ENCODE measurements at places on chromosomes 3 and 15.
A peak's percentile ranks its signal among the peaks of the same experiment; 100 is the strongest.

DNA sequence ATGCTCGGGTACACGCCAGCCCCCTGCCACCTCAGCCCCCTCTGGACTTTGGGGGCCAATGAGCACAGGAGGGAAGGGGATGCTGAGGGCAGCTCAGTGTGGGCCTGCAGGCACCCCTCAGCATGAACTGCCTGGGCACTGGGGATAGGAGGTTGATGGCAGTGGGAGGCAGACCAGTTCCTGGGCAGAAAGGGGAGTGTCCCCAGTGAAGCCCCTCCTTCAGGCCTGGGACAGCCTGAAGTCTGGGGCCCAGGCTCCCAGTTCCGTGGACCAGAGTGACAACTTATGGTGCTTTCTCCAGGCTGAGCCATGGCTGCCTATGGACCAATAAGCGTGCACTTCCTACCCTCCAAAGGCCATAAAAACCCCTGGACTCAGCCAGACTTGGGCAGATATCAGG, 63.3 kb upstream of the IMPG2 start:
- no peak for DNase-seq

- no peak for DNase-seq
Observed at GRCh38 chr3:55765906-55766701, 279.0 kb upstream of the WNT5A start.

GRCh38 chr3:99128235-99128634, 226.7 kb upstream of the DCBLD2 start:
- DNase-seq, result no peak

GRCh38 chr3:117706037-117706436, 996.5 kb downstream of the TUSC7 start:
- DNase-seq, result no peak

DNA sequence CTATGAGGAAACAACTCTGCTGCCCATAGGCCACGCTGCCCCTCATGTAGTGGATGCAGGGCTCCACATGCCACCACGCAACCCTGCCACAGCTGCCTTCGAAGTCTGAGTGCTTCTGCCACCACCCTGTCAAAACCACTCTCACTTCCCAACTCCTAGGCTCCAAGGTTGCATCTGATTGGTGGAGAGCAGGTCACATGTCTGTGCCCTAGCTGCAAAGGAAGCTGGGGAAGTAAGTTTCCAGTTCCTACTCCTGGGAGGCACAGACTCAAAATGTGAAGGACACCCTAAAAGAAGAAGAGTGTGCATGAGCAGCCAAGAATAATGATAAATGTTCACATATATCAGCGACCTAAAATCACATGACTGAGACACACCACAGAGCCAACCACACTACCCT, 31.9 kb upstream of the TICRR start:
- DNase-seq, result no peak

DNA sequence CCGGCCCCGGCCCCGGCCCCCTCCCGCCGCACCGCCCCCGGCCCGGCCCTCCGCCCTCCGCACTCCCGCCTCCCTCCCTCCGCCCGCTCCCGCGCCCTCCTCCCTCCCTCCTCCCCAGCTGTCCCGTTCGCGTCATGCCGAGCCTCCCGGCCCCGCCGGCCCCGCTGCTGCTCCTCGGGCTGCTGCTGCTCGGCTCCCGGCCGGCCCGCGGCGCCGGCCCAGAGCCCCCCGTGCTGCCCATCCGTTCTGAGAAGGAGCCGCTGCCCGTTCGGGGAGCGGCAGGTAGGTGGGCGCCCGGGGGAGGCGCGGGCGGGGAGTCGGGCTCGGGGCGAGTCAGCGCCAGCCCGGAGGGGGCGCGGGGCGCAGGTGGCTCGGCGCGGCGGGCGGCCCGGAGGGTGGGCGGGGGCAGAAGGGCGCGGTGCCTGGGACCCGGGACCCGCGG, 352 bp downstream of the CHRD start:
- no peak for DNase-seq

DNA sequence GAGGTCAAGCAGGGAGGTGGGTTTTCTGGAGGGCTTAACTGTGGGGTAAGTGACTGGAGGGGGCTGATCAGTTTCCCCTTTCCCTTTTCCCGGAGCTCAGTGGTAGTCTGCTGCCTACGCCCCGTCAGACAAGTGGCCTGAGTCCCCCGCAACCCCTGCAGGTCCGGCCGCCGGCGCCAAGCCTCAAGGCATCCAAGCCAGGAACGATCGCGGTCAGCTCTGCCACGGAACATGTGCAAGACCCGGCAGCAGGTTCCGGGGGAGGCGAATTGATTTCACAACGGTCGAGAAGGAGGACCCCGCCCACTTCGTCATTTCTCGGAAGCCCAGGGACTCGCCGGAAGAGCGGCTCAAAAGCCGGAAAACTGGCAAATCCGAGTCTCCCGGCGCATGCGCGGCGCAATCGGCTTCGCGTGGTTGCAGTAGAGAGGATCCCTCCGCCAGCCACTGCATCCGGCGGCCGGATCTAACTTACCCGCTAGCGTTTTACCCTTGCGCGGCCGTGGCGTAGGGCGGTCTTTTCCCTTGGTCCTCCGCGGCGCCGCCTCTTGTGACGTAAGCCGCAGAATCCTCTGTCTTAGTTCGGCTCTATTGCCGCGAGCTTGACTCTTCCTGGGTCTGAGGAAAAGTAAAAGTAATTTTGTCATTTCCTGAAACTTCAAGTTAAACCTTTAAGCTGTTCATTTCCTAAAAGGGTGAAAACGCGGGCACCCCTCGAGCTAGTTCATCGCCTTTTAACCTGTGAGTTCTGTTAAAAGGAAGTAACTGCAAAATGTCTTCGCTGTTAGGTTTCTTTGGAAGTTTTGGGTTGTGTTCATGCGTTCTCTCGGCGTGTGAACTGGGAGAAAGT, 14.9 kb upstream of the CCNL1 start:
- peak; percentile 99 for DNase-seq

GRCh38 chr15:38085114-38085513, 150.7 kb downstream of the TMCO5A start:
- DNase-seq, result no peak

GRCh38 chr3:20772869-20773268, 586.9 kb upstream of the SGO1 start:
- no peak for DNase-seq

GRCh38 chr3:7518456-7518855, 657.5 kb downstream of the GRM7 start:
- DNase-seq, result no peak

DNA sequence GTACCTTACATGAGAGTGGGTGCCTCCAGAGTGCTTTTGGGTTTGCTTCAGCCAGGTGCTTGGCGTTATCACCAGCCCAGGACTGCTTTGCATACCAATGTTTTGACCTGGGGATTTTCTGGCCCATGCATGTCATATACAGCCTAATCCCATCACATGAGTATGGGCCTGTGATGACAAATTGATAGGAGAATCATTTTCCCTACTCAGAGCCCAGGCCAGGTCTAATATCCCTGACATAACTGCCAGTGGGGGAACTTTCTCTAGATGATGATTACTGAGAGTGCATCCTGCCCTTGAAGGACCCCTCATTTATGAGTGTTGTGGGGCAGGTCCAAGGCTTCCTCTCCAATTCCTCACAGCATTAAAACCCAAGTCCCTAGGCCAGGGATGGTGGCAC, 197.5 kb upstream of the LYSMD4 start:
- DNase-seq, result no peak

- DNase-seq, result no peak
Observed at GRCh38 chr3:101689286-101689685, 2.8 kb upstream of the RPL24 start.

- no peak for DNase-seq
Observed at GRCh38 chr3:49124991-49125670, 4.5 kb upstream of the USP19 start.

DNA sequence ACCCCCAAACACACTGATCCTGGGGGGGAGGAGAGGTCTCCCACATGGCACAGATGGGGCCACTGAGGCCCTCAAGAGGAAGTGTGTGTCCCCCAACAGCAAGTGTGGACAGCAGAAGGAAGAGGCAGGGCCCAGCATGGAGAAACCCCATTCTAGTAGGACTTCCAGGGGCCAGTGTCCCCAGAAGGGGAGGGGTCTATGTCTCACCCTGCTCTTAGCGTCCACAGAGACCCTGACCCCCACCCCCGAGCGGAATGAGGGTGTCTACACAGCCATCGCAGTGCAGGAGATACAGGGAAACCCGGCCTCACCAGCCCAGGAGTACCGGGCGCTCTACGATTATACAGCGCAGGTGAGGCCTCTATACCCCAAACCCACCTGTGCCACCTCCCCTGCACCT, 35.3 kb downstream of the TSPAN3 start:
- DNase-seq, result no peak

GRCh38 chr15:67397139-67397538, 123.8 kb upstream of the C15orf61 start:
- no peak for DNase-seq

DNA sequence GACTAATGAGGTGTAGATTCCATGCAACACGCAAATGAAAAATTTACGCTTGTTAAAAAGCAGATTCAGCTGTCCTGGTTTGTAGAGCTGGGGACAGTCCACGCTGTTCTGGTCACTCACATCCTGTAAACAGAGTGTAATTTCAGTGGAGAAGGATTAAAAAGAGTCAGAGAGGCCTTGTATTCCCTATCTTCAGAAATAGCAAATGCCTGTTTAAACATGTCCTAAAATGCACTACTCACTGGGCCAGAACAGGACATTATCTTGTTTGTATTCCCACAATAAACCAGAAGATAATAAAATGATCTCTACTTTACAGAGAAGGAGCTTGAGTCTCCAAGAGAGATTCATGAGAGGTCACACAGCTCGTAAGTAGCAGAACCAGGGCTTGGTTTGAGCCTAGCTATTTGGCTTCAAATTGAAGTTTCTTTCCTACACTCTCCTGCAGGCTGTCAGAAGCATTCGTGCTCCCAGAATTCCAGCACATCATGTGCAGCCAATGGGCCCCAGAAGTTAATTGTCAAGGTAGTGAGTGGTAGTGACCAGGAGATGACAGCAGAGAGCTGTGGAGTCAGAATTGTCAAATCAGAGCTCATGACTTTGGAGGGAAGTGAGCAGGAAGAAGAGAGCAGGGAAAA, 242.5 kb downstream of the ATP8B4 start:
- no peak for DNase-seq

GRCh38 chr3:33577588-33577987, 137.4 kb upstream of the UBP1 start:
- no peak for DNase-seq

- no peak for DNase-seq
Observed at GRCh38 chr15:82174471-82175235, 87.9 kb downstream of the EFL1 start.

Measured in stimulated activated CD4-positive, alpha-beta T cell treated with anti-CD3 and anti-CD28 coated beads, Interleukin-1b, Interleukin-23, amount 100 ng/mL, for 48 hours (primary cell).